HT1080 (cell line): ENCODE measurements at places on chromosomes 2 and 18. TPM values are rescaled to one million over a fixed set of nuclear protein-coding genes. Genes with fewer than 3 reads are reported as not detected.

Gene RNF152
- total RNA-seq, result 3.1 and 4.0 TPM in 2 replicates

Gene PRSS56
- total RNA-seq, result not detected in 2 replicates

Gene MARCHF4
- 24.1 and 27.8 TPM in 2 replicates for total RNA-seq

Gene DSG1
- total RNA-seq, result not detected in 2 replicates

Gene MROH2A
- not detected in 2 replicates for total RNA-seq

Gene PROKR1
- total RNA-seq, result not detected in 2 replicates

Gene MGAT4A
- total RNA-seq, result 5.0 and 5.6 TPM in 2 replicates

Gene ITGB6
- total RNA-seq, result 0.05 and 0.33 TPM in 2 replicates

Gene PIEZO2
- 0.10 and 0.82 TPM in 2 replicates for total RNA-seq

Gene WDR12
- total RNA-seq, result 103 and 109 TPM in 2 replicates

DNA sequence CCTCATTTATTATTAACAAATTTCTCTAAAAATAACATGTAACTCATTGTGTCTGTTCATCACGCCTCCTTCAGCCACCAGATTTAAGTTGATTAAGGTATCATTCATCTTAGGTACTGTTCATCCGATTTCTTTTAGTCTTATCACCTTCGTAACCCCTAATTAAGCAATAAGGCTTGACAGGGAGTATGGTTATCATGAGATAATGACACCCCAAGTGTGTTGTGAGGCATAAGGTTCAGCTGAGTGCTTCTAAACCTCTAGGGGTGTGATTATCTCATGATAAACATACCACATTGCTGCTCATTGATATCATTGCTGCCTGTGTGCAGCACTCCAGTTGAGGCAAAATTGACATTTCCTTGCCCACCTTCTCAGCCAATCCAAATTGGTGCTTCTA lies 158.9 kb upstream of the BOD1L2 start:
- no peak for DNase-seq

GRCh38 chr2:3406501-3406900 lies 27.0 kb downstream of the TRAPPC12 start:
- no peak for DNase-seq

GRCh38 chr2:15945909-15946705 lies 5.8 kb downstream of the MYCN start:
- DNase-seq, result no peak

- no peak for DNase-seq
These were observed 48.1 kb downstream of the ACOXL start for GRCh38 chr2:110780461-110780860.

- DNase-seq, result no peak
These were observed 281.0 kb upstream of the HS6ST1 start for GRCh38 chr2:128599700-128600099.

DNA sequence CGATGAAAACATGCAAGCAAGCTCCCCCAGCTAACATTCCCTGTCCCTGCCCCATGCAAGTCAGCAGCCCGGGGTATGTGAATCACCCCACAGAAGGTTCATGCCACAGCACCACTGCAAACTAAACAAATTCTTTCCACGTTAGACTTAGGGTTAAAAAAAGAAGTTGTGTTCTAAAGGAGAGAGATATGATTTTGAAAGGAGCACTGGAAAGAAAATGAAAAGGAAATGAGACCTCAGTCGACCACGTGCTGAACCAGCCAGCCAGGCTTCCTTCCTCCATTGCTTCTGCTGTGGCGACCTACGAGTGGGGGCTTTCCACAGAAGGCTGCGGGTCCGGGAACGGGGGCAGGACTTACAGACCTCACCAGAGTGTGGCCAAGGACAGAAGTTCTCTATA lies 52.0 kb downstream of the ARL4C start:
- DNase-seq, result peak; percentile 59

DNA sequence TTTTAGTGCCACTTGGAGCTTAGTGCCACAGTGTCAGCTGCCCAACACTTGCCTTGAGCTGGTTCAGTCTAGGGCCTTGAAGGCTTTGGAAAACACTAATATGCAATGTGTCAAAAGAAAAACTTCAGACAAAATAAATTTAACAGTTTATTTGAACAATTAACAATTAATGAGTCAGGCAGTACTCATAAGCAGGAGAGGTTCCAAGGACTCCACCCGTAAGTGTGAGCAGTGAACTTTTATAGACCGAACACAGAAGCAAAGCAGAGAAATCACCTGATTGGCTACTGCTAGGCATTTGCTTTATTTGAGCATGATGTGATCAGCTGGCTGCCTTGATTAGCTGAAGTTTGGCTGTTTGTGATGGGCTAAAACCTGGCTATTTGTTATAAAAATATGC lies 49.5 kb upstream of the TBC1D8 start:
- DNase-seq, result no peak

- peak; percentile 99 for DNase-seq
These were observed 69.3 kb upstream of the MCFD2 start for GRCh38 chr2:46984642-46985476.

DNA sequence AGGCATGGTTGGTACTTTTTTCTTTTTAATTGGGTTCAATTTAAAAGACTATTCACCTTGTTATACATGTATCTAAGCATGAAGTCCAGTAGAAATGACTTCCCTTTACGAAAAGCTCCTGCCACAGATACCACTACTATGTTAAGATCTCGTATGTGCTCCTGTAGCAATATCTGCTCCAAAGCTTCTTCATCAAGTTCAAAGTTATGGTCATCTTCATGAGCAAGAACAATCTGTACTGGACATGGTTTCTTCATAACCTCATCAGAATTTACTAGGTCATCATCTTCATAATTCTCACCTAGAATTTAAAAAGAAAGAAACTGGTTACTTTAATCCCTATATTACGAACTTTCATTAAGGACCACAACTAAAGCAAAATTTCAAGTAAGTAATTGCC lies 33.9 kb downstream of the ATL2 start:
- DNase-seq, result no peak

GRCh38 chr18:47909484-47909883 lies 21.0 kb downstream of the SMAD2 start:
- DNase-seq, result no peak

- no peak for DNase-seq
These were observed 17.1 kb downstream of the THAP4 start for GRCh38 chr2:241619597-241620418.

DNA sequence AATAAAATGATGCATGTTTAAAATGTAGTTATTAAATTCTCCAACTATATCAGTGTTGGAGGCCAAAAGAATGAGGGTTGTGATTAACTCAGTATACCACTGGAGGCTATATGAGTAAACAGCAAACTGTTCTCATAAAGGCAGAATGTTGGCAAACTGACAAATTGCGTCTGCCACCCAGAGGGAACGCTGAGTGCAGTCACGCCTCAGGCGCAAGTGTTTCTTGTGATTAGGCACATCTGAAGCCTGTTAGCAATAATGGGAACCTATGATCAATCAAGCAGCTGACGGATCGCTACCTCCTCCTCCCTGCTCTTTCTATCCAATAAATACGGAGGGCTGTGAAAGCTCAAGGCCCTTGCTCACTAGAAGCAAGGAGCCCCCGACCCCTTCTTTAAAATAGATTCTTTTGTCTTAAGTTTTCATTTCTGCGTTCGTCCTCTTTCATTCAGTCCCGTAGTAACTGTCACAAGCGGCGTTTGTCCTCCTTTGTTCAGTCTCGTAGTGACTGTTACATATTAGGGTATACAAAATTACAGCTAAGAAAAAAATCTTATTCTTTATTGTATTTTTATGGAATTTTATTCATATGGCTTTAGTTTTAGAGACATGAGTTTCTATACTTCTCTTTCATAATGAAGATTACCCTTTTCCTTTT lies 16.3 kb upstream of the RMND5A start:
- no peak for DNase-seq

DNA sequence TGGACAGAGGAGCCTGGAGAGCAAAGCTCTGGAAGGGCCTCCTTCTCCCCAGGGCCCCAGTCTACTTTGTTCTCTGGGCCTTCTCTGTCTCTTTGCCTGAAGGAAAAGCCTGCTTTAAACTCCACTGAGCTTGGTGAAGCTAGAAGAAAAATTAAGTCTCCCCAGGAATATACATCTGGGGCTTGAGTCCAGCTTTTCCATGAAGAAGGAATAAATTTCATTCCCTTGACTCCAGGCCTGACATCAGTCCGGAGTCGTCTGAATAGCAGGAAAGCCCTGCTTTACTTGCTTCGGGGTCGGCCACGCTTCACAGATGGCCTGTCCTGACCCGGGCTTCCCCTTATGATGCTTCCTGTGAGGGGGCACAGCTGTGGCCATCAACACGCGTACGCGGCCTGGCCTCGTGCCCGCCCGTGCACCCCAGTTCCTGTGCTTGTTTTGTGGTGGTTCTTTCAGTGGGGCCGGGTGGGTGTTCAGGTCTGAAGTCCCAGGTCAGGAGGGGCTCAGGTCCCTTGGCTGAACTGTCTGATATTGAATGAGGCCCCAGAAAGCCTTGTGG lies 73.6 kb downstream of the ACOXL start:
- DNase-seq, result no peak

- DNase-seq, result no peak
These were observed 31.0 kb upstream of the CATIP start for GRCh38 chr2:218325566-218326160.

DNA sequence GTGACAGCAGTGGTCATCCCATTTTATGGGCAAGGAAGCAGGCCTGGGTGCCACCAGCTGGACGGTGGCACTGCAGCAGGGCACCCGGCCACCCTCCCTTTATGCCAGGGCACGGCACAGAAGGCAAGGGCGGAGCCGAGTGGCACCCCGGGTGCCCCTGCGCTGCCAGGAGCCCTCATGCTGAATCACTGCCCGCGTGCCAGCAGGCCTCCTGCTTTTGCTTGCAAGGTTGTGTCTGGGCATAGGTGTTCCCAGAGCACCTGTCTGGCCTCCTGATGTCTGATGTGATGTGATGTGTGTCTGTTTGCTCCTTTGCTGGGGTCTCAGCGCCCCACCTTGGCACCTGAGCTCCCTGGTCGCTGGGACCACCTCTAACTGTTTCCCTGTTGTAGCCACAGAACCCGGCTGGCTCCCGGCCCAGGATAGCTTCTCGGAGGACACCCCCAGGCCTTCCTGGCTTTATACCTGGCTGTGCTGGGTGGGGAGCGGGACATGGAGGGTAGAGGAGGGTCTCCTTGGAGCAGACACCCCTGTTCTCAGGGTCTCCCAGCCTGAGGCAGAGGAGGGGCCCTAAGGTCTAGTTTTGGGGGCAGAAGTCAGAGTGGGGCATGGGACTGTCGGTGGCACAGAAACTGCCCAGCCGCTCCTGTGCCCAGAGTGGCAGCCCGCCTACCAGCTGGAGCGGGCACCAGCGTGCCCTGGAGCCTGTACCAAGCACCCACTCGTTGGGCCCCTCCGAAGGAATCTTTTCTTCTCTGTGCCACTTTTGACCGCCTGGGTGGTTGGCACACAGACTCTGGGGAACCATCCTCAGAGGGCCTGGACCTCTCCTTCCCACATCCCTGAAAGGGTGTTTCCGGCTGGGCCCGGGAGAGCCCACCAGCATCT lies 3.6 kb downstream of the GPC1 start:
- no peak for DNase-seq

DNA sequence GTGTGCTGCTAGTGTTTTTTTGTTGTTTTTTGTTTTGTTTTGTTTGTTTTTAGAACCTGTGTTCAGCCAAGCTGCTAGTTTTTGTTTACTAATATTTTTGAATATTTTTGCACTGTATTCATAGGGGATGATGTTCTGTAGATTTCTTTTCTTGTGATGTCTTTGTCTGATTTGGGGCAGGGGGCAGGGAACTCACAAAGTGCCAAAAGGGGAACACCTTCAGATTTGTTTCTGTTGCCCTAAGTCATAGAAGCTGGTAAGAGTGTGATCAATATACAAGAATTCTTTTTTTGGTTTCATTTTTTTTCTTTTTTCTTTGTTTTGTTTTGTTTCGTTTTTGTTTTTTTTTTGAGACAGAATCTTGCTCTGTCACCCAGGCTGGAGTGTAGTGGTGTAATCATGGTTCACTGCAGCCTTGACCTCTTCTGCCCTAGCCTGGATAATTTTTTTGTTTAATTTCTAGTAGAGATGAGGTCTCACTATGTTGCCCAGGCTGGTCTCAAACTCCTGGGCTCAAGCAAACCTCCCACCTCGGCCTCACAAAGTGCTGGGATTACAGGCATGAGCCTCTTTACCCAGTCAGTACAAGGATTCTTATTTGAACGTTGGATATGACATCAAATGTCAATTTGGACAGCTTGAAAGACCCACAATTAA lies 30.7 kb downstream of the TCF23 start:
- no peak for DNase-seq

- no peak for DNase-seq
These were observed 20.1 kb downstream of the CASP8 start for GRCh38 chr2:201280191-201281040.

DNA sequence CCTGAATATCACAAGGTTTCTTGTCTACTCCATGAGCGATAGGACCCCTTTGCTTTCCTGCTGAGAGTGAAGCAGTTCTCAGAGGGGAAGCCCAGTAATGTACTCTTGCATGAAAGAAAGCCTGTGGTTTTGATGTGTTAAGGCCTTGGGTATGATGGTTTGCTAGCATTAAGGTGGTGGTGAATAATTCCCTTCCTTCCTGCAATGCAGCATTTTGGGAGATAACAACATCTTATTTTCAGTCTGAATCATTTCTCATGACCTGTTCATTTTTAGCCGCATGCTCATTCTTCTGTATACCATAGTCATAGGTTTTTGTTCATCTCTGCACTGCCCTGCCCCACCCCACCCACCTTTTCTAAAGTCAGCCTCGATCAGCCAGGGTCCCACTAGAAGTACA lies 66.2 kb downstream of the HNMT start:
- DNase-seq, result peak; percentile 92

DNA sequence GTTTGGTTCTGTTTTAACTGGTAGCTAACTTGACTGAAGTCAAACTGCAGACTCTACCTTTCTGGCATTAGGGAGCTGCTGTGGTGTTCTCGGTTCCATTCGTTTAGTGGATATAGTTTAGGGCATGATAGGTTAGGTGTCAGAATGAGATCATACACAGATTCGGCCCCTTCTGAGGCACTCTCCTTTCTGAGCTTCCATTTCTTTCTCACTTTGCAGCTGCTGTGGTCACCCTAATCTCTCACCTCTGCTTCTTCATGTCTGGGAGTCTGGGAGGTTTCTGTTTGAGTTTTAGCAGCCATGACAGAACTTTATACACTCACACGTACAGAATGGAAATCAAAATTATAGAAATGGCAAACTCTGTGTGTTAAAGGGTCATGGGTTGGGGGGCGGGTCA lies 122.8 kb downstream of the ATP9B start:
- DNase-seq, result no peak

DNA sequence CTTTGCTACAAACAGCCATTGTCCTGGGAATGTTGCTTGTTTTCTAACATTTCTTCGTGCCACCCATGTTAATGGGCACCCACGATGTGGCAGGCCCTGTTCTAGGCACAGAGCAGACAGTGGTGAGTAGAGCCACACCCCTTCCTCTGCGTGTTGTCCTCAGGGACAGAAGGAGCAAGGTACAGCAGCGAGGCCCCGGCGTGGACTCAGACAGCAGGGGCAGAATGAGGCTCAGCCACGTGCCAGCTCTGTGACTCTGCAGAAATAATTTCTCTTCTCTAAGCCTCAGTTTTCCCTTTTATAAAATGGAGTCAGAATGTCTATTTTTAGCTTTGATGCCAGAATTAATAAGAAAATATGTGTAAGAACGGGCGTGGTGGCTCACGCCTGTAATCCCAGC lies 401.7 kb downstream of the TSN start:
- no peak for DNase-seq
